Left ventricle myocardium inferior (tissue), 1 donor: ENCODE measurements at places on chromosomes 3 and 15.

DNA sequence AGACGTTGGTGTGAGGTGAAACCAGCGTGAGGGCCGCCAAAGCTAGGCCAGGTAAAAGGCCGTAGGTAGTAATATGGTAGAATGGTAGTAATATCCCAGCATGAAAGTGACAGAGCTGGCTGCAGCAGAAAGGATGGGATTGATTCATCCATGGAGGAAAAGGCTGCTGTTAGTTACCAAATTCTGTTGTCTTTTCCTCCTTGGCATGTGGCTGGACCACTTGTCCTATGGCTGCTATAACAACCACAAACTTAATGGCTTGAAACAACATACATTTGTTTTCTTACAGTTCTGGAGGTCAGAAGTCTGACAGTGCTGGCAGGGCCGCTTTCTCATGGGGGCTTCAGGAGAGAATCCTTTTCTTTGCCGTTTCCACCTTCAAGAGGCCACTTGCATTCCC, 47.8 kb upstream of the CHST2 start:
- H3K27me3 ChIP-seq = no peaks in the 10 kb centered on the region
- H3K27ac ChIP-seq = no peak overlapping the region
- DNase-seq = no peak
- no peaks in the 10 kb centered on the region for H3K36me3 ChIP-seq
- no peak overlapping the region for H3K4me3 ChIP-seq

DNA sequence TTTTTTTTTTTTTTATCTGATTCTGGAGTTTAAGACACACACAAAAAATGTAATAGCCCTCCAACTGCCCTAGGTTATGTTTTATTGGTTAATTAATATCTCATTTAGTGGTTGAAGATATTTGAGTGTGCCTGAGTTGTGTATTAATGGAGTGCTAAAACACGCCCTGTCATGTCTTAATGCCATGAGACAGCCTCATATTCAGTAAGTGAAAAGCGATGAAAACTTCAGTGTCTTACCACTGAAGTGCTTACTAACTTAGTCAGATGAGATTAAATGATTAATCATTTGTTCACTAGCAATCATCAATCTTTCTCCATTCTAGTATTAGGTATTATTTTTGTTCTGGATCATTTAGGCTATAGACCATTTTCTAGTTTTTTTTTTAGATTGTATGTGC, 544.7 kb upstream of the ROBO2 start:
- H3K27ac ChIP-seq = no peak overlapping the region
- H3K36me3 ChIP-seq = no peaks in the 10 kb centered on the region
- DNase-seq = no peak

- H3K27me3 ChIP-seq = no peaks in the 10 kb centered on the region
- DNase-seq = peak; percentile 32
- H3K36me3 ChIP-seq = peaks cover 43% of the 10 kb centered on the region
- H3K4me1 ChIP-seq = peaks cover 57% of the 10 kb centered on the region
- peak overlapping the region; percentile 14 for H3K27ac ChIP-seq
These were observed 5.9 kb downstream of the EIF2AK4 start for GRCh38 chr15:39939487-39940452.

GRCh38 chr3:167372138-167372537, 8.0 kb downstream of the ZBBX start:
- no peak for DNase-seq
- no peak overlapping the region for H3K27ac ChIP-seq
- no peak overlapping the region for H3K4me3 ChIP-seq

GRCh38 chr3:72070005-72070404, 285.1 kb upstream of the PROK2 start:
- H3K27ac ChIP-seq = no peak overlapping the region
- no peaks in the 10 kb centered on the region for H3K36me3 ChIP-seq
- H3K4me3 ChIP-seq = no peak overlapping the region
- no peak for DNase-seq
- H3K4me1 ChIP-seq = no peaks in the 10 kb centered on the region

GRCh38 chr15:52421029-52421428, 107.7 kb downstream of the MYO5A start:
- no peaks in the 10 kb centered on the region for H3K27me3 ChIP-seq
- no peak for DNase-seq
- peaks cover 12% of the 10 kb centered on the region for H3K36me3 ChIP-seq
- H3K4me1 ChIP-seq = peaks cover 4% of the 10 kb centered on the region
- no peak overlapping the region for H3K4me3 ChIP-seq

DNA sequence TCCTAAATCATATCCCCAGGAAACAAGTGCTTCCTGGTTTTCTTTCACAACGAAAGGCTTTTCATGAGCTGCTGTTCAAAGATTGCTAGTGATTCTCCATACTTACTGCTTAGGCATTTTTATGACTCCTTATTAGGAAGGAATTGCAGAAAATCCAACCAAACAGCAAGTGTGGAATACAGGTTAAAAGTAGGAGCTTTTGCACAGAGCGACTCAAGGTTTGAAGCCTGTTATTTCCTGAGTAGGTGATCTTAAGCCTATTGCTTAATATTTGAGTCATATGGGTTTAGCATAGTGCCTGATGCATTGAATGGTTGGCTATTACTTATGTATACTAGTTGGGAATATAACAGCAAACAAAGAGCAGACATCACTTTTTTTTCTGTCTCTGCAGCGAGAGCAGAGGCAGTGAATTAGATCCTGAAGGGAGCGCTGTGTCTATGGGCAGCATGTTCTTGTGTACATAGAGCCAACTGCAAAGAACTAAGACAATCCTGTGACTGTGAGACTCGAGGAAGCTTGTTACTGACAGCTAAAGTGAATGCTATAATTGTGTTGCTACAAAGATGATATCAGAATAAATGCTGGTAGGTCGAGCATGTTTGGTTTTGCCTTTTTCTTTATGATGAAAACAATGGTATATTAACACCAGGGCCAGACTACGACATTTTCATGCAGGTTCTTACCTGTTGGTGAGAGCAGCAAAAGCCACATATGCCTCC, 6.3 kb downstream of the TM4SF1 start:
- peak overlapping the region; percentile 90 for H3K27ac ChIP-seq
- peak overlapping the region; percentile 69 for H3K4me3 ChIP-seq
- peaks cover 65% of the 10 kb centered on the region for H3K36me3 ChIP-seq
- no peak for DNase-seq

DNA sequence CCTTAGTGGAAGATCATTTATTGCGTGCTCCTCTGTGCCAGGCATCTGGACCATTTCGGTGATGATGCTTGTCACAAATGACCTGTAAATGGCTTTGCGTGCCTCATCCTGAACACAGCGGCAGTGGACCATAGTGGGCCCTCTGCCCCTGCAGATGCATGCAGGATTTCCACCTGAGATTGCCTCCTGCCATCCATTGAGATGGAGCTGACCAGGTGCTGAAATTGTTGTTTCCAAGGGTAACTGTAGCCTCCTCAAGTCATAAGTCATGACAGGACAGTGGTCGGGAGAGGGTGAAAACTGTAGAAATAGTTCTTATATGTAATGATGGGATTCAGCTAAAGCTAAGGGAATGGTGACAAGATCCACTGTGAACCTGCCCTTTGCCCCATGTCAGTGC, 35.5 kb downstream of the CLSTN2 start:
- H3K36me3 ChIP-seq = no peaks in the 10 kb centered on the region
- H3K27me3 ChIP-seq = no peaks in the 10 kb centered on the region

DNA sequence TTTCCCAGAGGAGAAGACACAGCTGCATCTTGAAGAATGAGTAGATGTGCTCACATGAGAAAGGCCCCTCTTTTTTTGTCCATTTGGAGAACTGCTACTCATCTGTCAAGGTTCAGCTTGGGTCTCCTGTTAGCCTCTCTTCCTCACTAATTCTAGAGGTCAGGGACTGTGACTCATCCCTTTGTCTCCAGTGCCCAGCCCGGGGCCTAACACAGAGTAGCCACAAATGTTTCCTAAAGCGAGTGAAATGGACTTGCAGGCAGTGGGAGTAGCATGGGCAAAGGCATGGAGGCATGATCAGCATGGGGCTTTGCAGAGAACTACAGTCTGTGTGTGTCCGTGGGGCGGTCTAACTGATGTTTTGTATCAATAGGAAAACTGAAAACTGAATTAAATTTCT, 33.9 kb upstream of the MRPS22 start:
- no peak overlapping the region for H3K4me3 ChIP-seq
- H3K36me3 ChIP-seq = no peaks in the 10 kb centered on the region
- no peaks in the 10 kb centered on the region for H3K4me1 ChIP-seq
- no peak for DNase-seq
- no peak overlapping the region for H3K27ac ChIP-seq

- no peaks in the 10 kb centered on the region for H3K36me3 ChIP-seq
- H3K4me1 ChIP-seq = peaks cover 7% of the 10 kb centered on the region
- DNase-seq = no peak
- no peak overlapping the region for H3K27ac ChIP-seq
- no peak overlapping the region for H3K4me3 ChIP-seq
- H3K27me3 ChIP-seq = no peaks in the 10 kb centered on the region
These were observed 268.2 kb downstream of the CTNNB1 start for GRCh38 chr3:41467481-41467880.

DNA sequence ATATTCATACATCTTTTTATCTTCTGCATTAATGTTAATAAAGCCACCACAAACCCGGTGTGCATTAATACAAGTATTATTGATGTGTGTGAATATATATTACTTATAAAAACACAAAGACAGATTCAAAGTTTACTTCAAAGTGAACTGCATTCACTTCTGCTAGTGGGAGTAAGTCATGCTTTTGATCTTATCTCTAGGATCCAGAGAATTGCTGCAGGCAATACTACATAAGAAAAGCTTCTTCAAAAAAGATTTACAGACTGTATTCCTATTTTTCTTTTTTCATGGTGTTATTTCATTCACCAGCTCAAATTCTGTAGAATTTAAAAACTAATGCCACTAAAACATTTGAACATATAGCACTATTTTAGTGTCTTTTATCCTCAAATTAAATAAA, 87.5 kb upstream of the CBLB start:
- no peak overlapping the region for H3K4me3 ChIP-seq
- no peaks in the 10 kb centered on the region for H3K36me3 ChIP-seq
- no peaks in the 10 kb centered on the region for H3K27me3 ChIP-seq
- H3K4me1 ChIP-seq = peaks cover under 1% of the 10 kb centered on the region

DNA sequence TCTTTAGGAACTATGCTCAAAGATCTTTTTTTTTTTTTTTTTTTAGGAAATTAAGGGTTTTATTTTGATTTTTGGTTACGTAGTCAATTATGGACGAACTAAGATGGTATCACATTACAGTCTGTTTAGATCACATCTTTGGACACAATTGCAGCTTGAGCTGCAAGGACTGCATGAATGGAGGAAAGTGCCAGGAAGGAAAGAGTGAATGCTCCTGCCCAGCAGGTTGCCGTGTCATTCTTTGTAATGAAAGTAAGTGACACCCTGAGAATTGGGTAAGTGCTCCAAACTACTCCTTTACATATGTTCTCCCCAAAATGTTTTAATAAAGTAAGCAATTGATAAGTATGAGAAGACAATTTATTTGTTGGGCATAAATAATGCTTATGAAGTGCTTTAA, 716.5 kb upstream of the GOLIM4 start:
- H3K27me3 ChIP-seq = no peaks in the 10 kb centered on the region
- H3K4me3 ChIP-seq = no peak overlapping the region
- H3K27ac ChIP-seq = no peak overlapping the region
- H3K4me1 ChIP-seq = no peaks in the 10 kb centered on the region

DNA sequence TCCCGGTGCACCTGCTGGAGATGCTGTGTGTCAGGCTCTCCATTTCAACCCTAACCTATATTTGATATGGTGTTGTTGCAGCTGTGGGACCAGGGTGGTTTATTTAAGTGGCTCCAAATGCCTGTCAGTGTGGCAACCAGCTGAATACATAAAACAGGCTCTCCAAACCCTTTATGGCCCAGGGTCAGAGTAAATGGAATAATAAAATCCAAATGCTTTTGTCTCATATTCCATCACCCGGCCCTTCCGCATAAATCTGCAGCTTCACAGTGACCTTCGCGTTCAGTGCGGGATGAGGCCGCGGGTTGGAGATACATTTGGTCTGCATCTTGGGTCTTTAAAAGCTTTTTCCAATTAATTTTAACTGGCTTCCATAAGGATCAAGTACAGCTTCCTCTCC, 382.1 kb upstream of the NR2F2 start:
- H3K27ac ChIP-seq = no peak overlapping the region
- no peak for DNase-seq
- H3K4me3 ChIP-seq = no peak overlapping the region
- H3K27me3 ChIP-seq = no peaks in the 10 kb centered on the region
- no peaks in the 10 kb centered on the region for H3K4me1 ChIP-seq
- no peaks in the 10 kb centered on the region for H3K36me3 ChIP-seq

DNA sequence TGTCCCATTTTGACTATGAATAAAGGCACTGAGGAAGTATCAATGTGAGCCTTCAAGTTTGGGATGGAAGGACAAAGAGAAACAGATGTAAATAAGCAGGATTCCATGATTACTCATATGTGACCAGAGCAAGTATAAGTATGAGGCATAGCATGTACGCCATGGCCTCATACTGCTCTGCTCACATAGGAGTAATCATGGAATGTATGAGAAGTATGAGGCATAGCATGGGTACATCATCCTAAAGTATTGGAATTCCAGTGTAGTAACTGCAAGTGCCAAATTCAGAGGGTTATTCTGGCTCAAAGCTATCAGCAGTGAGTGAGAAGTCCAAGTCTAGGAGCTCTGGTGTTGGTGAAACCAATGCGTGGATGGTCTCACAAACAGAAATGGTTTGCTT, 81.2 kb upstream of the WDR72 start:
- no peak for DNase-seq
- no peaks in the 10 kb centered on the region for H3K27me3 ChIP-seq
- no peak overlapping the region for H3K4me3 ChIP-seq
- no peaks in the 10 kb centered on the region for H3K4me1 ChIP-seq
- H3K36me3 ChIP-seq = no peaks in the 10 kb centered on the region

GRCh38 chr3:34264337-34265041, 466.1 kb downstream of the PDCD6IP start:
- H3K36me3 ChIP-seq = no peaks in the 10 kb centered on the region
- H3K4me3 ChIP-seq = no peak overlapping the region
- H3K27me3 ChIP-seq = no peaks in the 10 kb centered on the region
- H3K4me1 ChIP-seq = peaks cover 34% of the 10 kb centered on the region

GRCh38 chr3:183586477-183586876, 31.0 kb upstream of the KLHL6 start:
- no peaks in the 10 kb centered on the region for H3K27me3 ChIP-seq
- H3K4me3 ChIP-seq = no peak overlapping the region
- no peaks in the 10 kb centered on the region for H3K36me3 ChIP-seq
- H3K4me1 ChIP-seq = peaks cover 61% of the 10 kb centered on the region
- no peak for DNase-seq

DNA sequence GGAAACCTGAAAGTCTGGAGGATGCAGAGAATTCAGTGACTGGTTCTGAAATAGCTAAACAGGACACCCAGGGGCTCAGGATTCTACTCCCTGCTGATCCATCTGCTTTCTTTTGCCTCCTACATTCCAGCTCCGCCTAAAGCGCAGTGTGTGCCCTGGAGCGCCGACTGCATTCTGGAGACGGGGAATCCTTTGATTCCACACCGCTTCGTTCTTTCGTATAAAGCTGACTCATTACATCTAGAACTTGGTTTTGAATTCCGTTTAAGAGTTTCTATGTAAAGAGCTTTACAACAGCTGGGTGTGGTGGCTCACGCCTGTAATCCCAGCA, 61.8 kb downstream of the SENP2 start:
- no peaks in the 10 kb centered on the region for H3K4me1 ChIP-seq
- H3K27ac ChIP-seq = no peak overlapping the region
- no peak for DNase-seq
- no peak overlapping the region for H3K4me3 ChIP-seq
- H3K36me3 ChIP-seq = peaks cover 5% of the 10 kb centered on the region

- no peak overlapping the region for H3K4me3 ChIP-seq
- no peaks in the 10 kb centered on the region for H3K4me1 ChIP-seq
- H3K27me3 ChIP-seq = peaks cover 4% of the 10 kb centered on the region
- H3K27ac ChIP-seq = no peak overlapping the region
These were observed 207.9 kb upstream of the GADL1 start for GRCh38 chr3:31102196-31102879.

- peak overlapping the region; percentile 48 for H3K4me3 ChIP-seq
- no peaks in the 10 kb centered on the region for H3K36me3 ChIP-seq
- peaks cover 45% of the 10 kb centered on the region for H3K4me1 ChIP-seq
- no peak for DNase-seq
These were observed 5.7 kb downstream of the LYSMD2 start for GRCh38 chr15:51731549-51732267.
